ENCODE measurements at places on chromosomes 6 and 20. TPM values are rescaled to one million over a fixed set of nuclear protein-coding genes. Genes with fewer than 3 reads are reported as not detected.
A peak's percentile ranks its signal among the peaks of the same experiment; 100 is the strongest.

DNA sequence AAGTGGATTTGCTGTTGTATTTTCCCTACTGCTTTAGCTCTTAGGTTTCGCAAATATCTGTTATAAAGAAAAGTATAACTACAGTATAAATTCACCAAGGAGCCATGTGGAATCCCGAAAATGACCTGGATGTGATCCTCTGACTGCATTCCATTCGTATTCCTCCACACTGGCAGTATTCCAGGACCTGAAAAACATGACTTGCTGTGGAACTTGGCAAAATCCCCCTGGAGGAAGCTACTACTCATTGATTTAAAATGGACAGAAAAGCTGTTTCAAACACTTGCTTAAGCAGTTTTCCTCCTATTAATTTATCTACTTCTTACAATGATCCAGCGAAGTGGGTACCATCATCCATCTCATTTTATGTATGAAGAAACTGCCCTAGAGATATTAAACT lies 13.3 kb upstream of the ENPP5 start:
- no peak for DNase-seq

- DNase-seq = no peak
These were observed 263.4 kb downstream of the RIMS1 start for GRCh38 chr6:72149715-72150114.

GRCh38 chr6:1527073-1527457 lies 82.7 kb upstream of the FOXC1 start:
- peak; percentile 16 for DNase-seq

DNA sequence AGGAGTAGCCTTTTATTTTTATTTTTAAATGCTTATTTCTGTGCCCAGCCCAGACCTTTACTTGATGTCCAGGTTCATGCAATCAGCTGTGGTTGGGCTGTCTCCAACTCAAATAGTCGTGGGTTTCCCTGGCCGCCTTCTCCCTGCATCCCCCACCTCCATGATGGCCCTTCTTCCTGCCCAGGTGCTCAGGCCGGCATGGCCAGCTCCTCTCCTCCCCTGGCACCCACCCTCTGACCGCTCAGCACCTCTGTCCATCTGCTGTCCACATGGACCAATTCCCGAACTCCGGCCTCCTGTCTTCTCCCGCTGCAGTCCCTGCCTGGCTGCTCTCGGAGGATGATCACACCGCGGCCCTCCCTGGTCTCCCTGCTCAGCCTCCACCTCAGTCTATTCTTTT lies 81.2 kb upstream of the SULF2 start:
- DNase-seq = no peak

- no peak for DNase-seq
These were observed 5.9 kb downstream of the CD2AP start for GRCh38 chr6:47483516-47483852.

DNA sequence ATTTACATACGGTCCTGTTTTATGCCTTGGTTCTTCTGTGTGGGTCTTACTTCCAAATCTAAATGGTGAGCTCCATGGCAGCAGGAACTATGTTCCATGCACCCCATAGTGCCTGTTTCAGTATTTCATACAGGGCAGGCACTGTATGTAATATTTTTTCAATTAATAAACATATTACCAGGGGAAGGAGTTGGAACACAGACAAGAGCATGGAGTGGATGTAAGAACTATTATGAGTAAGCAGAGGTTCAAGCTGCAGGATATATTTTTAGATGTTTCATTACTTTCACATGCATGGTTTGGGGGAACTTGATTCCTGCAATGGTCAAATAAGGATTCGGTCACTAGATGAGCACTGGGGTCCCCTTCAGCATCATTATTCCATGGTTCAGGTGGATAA lies 108.3 kb downstream of the KIF13A start:
- DNase-seq = no peak

DNA sequence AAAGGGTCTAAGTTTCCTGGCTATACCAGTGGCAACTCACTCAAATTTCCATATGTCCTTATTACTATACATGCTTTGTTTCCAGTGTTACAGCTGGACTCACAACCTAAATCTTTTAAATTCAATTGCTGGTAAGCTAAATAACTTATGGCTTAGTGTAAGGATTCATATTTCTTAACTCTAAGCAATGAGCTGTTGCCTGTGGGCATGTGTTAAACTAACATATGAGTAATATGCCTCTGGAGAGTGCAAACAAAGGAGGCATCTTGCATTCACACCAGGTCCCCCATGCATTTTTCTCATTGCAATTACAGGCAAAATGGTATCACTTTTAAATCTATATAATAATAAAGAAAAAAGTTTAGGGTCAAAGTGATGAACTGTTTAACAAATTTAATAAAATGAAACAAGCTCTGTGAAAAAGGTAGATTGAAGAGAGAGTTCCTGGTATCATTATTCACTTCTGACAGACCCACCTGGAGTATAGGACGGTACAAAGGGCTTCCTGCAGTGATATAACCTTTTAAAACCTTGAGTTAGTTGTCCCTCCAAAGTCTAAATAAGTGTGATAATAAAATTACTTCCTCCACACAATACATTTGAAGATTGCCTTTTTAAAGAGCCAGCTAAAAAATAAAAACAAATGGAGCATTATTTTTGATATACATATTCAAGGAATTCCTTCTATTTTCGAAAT lies 57.6 kb upstream of the HMGCLL1 start:
- DNase-seq = no peak

GRCh38 chr6:139600919-139601475 lies 226.5 kb upstream of the CITED2 start:
- no peak for DNase-seq

- no peak for DNase-seq
These were observed 106.4 kb upstream of the CEP162 start for GRCh38 chr6:84333842-84334241.

GRCh38 chr6:45504947-45505346 lies 127.2 kb upstream of the SUPT3H start:
- DNase-seq = no peak

DNA sequence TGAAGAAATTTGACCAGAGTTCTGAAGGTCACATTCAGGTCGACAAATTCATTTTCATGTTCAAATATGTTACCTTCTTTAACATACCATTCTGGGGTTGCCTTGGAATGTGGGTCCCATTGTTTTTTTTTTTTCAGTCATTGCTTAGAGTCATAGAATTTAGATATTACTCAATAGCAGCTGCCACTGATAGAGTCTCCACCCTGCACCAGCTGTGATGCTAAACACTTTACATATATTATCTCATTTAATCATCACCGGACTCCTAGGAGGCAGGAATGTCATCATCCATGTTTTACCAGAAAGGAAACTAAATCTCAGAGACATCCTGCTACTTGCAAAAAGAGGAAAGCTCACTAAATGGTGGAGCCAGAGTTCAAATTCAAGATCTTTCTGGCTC lies 204.7 kb downstream of the ESR1 start:
- no peak for DNase-seq

DNA sequence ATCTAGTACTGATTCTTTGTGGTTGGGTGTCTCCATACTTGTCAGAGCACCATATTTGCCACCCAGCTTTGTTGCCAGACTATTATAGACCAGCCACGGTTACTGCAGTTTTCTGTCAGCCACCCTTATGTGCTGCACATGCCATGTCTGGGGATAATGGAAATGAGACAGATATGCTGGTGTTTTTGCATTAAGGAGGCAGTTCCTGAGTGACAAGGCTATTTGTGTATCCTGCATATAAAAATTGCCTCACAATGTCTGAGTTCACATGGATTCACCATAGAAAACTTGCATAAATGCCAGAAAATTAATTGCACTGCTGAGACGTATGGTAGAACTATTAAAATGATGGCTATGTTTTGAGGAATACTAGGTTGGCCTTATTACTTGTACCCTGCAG lies 51.8 kb downstream of the NKAIN2 start:
- no peak for DNase-seq

GRCh38 chr6:13101985-13102384 lies 226.4 kb downstream of the TBC1D7 start:
- no peak for DNase-seq

DNA sequence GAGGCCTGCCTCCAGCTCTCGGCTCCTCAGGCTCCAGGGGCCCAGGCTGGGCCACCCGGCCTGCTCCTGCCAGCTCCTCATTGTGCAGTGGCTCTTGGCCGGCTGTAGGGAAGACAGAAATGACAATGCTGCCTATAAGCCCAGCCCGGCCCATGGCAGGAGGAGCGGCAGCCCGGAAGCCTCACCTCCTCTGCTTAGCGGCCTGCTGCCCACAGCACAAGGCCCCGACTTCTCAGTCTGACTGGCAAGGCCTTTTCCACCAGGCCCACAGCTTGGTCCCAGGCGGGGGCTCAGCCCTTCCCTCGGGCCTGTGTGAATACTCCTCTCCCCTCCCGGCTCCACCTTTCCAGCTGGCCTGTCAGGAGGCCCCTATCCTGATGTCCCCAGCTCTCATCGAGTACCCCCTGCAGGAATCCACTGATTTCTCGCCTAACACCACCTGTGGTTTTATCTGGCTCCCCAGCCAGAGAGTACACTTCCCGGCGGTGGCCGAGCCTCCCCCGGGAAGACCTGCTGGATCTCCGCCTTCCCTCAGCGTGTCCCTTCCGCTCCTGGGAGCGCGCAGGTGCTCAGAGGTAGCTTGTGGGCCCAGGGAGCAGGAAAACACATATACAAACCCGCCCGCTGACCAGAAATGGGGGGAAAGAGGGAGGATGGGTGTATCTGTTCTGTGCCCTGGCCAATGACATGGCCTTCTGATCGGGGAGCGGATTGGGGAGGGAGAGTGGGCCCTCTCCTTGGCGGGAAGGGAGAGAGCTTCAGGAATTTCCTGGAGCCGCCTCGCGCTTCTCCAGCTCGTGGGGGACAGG lies 963 bp downstream of the DDRGK1 start:
- DNase-seq = peak; percentile 46

GRCh38 chr6:137827977-137828810 lies 38.9 kb upstream of the TNFAIP3 start:
- peak; percentile 63 for DNase-seq

- DNase-seq = no peak
These were observed 38.9 kb upstream of the FRMD1 start for GRCh38 chr6:168117942-168118341.

GRCh38 chr6:2222275-2222842 lies 23.0 kb downstream of the GMDS start:
- DNase-seq = no peak

DNA sequence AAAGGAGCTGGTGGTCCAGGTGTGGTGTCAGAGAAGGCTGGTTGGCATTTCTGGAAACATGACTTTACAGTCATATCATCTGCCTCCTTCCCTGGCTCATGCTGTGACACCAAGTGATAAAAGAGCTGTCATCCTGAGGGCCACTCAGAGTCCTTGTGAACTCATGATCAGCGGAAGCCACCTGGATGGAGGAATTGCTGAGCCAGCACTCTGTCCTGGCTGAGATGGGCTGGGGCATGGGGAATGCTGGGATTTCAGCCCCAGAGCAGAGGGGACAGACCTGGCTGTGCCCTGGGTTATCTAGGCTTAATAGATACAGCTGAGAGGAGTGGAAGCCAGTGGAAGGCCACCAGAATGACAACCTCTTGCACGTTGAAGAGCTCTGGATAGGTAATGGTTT lies 214.3 kb downstream of the DHX35 start:
- no peak for DNase-seq

DNA sequence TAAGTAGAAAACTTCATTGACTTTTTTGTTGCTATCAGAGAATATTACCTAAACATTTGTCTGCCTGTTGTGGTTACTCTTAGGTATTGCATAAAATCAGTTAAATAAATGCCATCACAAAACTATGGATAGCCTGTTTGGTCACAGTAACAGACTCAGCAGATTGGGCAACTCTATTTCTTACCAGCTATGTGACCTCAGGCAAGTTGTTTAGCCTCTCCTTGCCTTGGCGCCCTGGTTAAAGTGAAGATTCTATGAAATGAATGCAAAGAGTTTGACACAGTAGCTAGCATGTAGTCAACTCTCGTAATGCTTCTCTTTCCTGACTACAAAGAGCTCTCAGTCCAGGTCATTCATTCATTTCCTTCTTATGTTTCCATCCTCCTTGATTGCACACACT lies 82.5 kb upstream of the ID4 start:
- no peak for DNase-seq

- no peak for DNase-seq
These were observed 24.9 kb downstream of the ITCH start for GRCh38 chr20:34388000-34388399.

GRCh38 chr6:24766680-24767462 lies 7.9 kb upstream of the GMNN start:
- DNase-seq = no peak

- no peak for DNase-seq
These were observed 13.5 kb upstream of the SERPINB6 start for GRCh38 chr6:2984738-2985406.

DNA sequence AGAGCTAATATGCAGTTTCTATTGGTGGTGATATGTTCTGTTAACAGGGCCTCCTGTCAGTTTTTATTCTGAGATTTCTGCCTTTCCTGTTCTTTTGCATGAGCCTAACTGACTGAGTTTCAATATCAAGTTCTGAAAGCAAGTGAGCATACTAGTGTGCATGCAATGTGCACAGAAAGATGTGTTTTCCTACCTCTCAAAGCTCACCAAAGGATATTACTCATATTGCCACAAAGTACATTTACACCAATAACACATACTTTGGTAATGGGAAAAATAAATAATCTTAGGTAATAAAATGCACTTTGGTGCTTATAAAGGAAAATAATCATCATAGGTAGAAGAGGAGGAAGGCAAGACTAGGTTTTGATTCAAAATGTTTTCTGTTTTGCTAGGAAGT lies 195.0 kb downstream of the KHDC1L start:
- no peak for DNase-seq

DNA sequence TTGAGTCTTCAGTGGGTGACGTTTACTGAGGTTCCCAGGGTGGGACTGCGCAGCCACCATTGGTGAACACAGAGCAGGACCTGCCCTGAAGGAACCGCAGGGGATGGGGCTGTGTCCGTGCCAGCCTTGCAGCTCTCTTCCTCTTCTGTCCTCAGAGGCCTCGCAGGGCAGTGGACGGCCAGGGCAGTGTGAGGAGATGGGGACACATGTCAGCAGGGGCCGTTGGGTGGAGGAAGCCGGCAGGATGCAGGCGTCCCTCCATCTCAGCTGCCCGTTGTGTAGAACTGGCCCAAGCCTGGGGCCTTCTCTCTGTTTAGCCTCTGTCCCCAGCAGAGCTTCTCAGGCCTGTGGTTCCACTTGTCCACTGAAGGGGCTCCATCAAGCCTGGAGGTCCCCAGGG lies 53.6 kb upstream of the SMOC2 start:
- no peak for DNase-seq

- no peak for DNase-seq
These were observed 85.4 kb upstream of the MYLIP start for GRCh38 chr6:16043171-16044135.

DNA sequence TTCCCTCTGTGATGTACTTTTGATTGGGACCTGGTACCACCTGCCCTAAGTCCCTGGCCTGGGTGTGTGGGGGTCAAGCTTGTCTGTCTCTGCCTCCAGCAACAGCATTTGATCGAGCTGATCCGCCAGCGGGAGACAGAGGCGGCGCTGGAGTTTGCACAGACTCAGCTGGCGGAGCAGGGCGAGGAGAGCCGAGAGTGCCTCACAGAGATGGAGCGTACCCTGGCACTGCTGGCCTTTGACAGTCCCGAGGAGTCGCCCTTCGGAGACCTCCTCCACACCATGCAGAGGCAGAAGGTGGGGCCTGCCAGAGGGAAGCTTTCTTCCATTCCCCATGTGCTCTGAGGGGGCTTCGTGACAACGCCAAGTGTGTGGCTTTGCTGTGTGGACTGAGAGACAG lies 5.4 kb downstream of the GID8 start:
- DNase-seq = no peak

The PRPH2 gene
- not detected for total RNA-seq

The C6orf58 gene
- total RNA-seq = 0.18 TPM

The SMLR1 gene
- not detected for total RNA-seq

The SYNDIG1 gene
- not detected for total RNA-seq

The ARHGAP40 gene
- total RNA-seq = not detected

The GSTA3 gene
- not detected for total RNA-seq

The NHLRC1 gene
- total RNA-seq = 0.16 TPM

The BEND6 gene
- not detected for total RNA-seq

The NOX3 gene
- not detected for total RNA-seq
